Esophagus mucosa (tissue), 1 donor: ENCODE measurements at places on chromosomes 12 and 14. TPM values are rescaled to one million over a fixed set of nuclear protein-coding genes. Genes with fewer than 3 reads are reported as not detected.

Gene GMFB
- 25.3 TPM for total RNA-seq

Gene ARG2
- total RNA-seq, result 35.6 TPM

Gene HCAR1
- total RNA-seq, result 0.08 TPM

Gene GPR135
- 0.56 TPM for total RNA-seq

Gene NFE2
- total RNA-seq, result not detected

Gene BDKRB2
- 22.1 TPM for total RNA-seq

Gene TMEM117
- 14.3 TPM for total RNA-seq

Gene C12orf60
- total RNA-seq, result 0.76 TPM

Gene CCDC197
- total RNA-seq, result not detected

Gene CELA1
- not detected for total RNA-seq

Gene ACACB
- total RNA-seq, result 7.0 TPM

Gene SERPINA5
- total RNA-seq, result 0.28 TPM

Gene GAS2L3
- total RNA-seq, result 4.7 TPM

Gene SEC23A
- 23.3 TPM for total RNA-seq

Gene KRT86
- total RNA-seq, result not detected

Gene GDF3
- not detected for total RNA-seq

Gene CD163
- total RNA-seq, result 5.8 TPM

Gene AKAP5
- total RNA-seq, result 0.16 TPM

Gene OR9K2
- total RNA-seq, result not detected

Gene OVCH1
- not detected for total RNA-seq

Gene RAD51AP1
- 7.9 TPM for total RNA-seq

Gene BIN2
- total RNA-seq, result 1.5 TPM

Gene RAB35
- total RNA-seq, result 57.7 TPM

Gene MBD6
- total RNA-seq, result 50.5 TPM

Gene WNT1
- not detected for total RNA-seq

Gene PRIMA1
- 1.8 TPM for total RNA-seq

Gene ASCL1
- not detected for total RNA-seq

Gene GPR132
- total RNA-seq, result 0.36 TPM

Gene AQP2
- total RNA-seq, result not detected

Gene KRT2
- total RNA-seq, result not detected

Gene CATSPERB
- total RNA-seq, result 3.3 TPM
